NCI-H1105 treated with DMSO at 0.1 percent for 48 hours (cell line): ENCODE measurements at places on chromosomes 1 and 21.

GRCh38 chr1:1325288-1326074, 879 bp downstream of the CPTP start:
- no peak for DNase-seq

DNA sequence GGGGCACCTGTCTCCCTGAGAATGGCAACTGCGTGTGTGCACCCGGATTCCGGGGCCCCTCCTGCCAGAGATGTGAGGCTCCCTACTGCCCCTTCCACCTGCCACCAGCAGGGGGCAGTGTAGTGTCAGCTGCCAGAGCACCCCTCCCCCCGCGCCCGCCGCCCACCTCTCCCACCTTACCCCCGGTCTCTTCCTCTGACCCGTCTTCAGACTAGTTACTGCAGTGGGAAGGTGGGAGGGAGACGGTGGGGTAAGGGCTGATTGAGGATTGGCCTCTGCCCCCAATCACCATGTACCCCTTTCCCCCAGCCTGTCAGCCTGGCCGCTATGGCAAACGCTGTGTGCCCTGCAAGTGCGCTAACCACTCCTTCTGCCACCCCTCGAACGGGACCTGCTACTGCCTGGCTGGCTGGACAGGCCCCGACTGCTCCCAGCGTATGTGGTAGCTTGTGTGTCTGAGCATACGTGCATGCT, 10.1 kb upstream of the LRRC71 start:
- peak; percentile 12 for DNase-seq

GRCh38 chr1:202844935-202845334, 34.2 kb downstream of the PCAT6 start:
- DNase-seq = no peak

DNA sequence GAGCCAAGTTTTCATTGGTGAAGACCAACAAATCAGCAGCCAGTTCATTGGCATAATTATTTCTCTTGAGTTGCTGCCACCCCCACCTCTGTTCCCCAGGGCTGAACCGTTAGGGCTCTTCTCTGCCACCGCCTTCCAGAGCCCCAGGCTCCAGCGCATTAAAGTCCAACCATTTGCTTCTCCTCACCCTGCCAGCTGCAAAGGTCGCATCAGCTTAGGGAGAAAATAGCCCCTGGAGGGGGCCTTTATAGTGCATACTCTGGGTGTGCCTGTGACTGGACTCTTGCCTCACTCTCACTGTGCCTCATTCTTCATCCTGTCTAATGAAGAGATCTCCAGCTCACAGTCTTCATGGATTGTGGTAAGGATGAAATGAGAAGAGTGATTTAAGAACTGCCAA, 50.4 kb downstream of the KDM1A start:
- no peak for DNase-seq

GRCh38 chr1:56511364-56511763, 68.0 kb downstream of the PLPP3 start:
- DNase-seq = no peak

DNA sequence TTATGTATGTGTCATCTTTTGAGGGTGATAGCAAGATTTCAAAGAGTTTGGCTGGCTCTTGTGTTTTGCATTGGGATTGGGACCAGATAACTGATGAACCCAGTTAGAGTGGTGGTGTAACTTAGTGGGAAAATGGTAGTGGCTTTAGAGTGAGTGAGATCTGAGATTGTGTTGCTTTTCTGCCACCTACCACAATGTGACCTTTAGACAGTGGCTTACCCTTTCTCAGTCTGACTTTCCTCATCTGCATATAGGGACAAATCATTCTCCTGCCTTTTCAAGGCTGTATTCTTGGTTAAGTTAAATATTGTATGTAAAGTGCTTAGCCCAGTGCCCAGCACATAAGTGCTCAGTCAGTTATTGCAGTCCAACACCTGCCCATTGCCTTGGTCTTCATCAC, 31.3 kb downstream of the CENPF start:
- no peak for DNase-seq

DNA sequence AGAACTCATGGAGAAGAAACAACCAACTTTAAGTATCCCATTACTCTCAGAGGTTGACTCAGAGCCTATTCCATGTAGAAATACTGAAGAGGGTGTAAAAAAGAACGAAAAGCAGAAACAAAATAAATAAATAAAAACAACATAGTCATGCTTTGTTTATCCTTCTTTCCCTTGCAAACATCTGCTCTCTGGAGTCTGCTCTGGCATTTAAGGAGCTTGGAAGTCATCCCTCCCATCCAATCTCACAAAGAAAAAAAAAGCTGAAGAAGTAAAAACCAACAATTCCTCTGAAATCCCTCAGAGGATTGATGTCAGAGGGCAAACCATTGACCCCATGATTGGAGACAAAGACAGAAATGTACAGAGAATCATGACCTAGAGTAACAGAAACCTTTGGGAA, 302.6 kb upstream of the GREM2 start:
- no peak for DNase-seq

GRCh38 chr1:202167708-202168415, 7.5 kb upstream of the PTPN7 start:
- peak; percentile 48 for DNase-seq

DNA sequence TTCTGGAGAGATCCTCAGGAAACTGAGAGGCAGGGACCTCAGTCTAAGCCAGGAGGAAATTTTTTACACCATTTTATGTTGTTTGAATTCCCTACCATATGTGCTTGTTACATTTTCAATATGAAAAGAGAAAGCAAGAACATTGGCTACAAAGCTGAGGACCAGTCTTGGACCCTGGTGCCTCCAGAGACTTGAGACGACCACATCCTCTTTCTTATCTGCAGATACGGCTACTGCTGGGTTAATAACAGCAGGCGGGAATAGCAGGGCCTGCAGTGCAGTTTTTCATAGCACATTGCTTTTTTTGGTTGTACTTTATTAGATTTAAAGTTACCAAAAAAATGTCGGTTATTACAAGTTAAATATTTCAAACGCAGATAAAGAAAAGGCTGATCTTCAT, 3.9 kb downstream of the KDM4A start:
- no peak for DNase-seq

- no peak for DNase-seq
These were observed 2.5 kb downstream of the PRKACB start for GRCh38 chr1:84146411-84147032.

DNA sequence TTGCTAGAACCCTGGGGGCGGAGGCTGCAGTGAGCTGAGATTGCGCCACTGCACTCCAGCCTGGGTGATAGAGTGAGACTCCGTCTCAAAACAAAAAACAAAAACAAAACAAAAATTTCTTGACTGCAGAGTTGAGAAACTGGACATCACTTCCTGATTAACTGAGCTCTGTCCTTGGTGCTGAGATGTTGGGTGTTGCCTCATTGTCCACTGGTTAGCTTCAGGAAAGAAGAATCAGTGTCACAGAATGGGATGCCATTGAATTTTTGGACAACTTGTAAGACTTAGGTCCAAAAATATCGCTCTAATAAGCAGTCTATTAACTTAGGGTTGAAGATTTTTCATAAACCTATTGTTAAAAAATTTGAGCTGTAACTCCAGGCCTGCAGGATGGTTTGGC, 23.8 kb upstream of the KCNA10 start:
- no peak for DNase-seq

DNA sequence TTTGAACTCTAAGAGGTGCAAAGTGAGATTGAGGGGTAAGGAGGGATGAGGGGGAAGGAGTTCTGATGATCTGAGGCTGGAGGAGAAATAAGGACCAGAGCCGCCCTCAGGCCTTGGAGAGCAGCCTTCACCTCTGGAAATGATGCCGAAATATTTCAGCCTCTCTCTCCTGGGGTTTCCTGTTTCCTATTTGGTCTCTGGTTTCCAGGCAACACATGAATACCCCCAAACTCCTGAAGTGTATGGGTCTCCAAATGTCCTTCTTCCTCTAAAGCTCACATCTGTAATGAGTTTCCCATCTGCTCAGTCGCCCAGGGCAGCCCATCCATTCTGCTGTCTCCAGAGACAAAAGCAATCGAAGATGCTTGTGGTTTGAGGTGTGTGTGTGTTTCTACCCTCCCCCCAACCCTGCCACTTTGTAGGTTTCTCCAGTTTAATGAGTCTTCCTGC, 52.0 kb upstream of the FAM20B start:
- no peak for DNase-seq

GRCh38 chr1:107653765-107654164, 311.2 kb downstream of the VAV3 start:
- no peak for DNase-seq

- DNase-seq = no peak
These were observed 197.4 kb downstream of the LBR start for GRCh38 chr1:225230483-225230882.

DNA sequence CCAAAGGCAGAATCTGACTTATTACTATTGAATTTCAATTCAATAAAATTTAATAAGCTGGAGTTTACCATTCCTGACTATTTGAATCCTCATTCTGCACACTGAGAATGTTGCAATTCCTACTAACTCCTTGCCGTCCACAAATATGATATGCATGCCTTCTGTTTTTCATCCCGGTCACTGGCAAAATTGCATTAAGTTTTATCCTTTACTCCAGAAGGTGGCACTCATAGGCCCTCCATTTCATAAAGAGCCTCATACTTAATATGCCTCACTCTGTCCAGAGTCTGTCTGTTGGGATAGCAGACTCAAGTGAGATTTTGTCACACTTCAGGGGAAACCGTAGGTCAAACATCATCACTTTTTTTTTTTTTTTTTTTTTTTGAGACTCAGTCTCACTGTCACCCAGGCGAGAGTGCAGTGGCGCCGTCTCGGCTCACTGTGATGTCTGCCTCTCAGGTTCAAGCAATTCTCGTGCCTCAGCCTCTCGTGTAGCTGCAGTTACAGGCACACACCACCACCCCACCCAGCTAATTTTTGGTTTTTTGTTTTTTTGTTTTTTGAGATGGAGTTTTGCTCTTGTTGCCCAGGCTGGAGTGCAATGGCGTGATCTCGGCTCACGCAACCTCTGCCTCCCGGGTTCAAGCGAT, 27.3 kb downstream of the F11R start:
- DNase-seq = peak; percentile 27

DNA sequence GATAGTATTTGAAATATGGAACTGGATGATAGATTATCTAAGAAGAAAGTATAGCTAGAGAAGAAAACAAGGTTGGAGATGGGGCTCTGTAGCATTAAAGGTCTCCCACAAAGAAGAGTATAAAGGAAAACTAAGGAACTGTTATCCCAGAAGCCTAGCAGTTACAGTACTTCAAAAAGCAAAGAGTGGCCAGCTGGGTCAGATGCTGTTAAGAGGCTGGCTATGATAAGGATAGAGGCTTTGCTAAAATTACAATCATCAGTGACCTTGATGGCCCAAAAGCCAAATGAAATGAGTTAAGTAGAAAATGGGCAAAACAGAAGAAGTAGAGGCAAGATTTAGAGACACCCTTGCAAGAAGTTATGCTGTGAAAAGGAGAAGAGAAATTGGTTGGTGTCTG, 25.1 kb upstream of the ANGPTL1 start:
- DNase-seq = no peak

- no peak for DNase-seq
These were observed 60.8 kb upstream of the KRTAP19-8 start for GRCh38 chr21:31099122-31099521.

GRCh38 chr1:234725177-234726132, 115.5 kb upstream of the IRF2BP2 start:
- peak; percentile 58 for DNase-seq

- DNase-seq = no peak
These were observed 55.2 kb downstream of the LRRN2 start for GRCh38 chr1:204630132-204630905.

DNA sequence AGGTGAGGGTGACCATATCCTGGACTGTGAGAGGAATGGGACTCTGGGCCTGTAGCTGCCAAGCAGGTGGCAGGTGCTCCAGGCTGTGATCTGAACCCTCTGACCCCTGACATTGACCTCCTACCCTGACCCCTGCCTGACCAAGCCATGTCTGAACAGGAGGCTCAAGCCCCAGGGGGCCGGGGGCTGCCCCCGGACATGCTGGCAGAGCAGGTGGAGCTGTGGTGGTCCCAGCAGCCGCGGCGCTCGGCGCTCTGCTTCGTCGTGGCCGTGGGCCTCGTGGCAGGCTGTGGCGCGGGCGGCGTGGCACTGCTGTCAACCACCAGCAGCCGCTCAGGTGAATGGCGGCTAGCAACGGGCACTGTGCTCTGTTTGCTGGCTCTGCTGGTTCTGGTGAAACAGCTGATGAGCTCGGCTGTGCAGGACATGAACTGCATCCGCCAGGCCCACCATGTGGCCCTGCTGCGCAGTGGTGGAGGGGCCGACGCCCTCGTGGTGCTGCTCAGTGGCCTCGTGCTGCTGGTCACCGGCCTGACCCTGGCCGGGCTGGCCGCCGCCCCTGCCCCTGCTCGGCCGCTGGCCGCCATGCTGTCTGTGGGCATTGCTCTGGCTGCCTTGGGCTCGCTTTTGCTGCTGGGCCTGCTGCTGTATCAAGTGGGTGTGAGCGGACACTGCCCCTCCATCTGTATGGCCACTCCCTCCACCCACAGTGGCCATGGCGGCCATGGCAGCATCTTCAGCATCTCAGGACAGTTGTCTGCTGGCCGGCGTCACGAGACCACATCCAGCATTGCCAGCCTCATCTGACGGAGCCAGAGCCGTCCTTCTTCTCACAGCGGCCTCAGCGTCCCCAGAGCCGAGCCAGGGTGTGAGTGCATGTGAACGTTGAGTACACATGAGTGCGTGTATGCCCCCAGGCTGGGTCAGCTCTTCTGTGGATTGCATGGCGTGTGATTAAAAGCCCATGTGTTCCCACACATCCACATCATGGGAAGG, 3.1 kb downstream of the TMEM125 start:
- DNase-seq = no peak

DNA sequence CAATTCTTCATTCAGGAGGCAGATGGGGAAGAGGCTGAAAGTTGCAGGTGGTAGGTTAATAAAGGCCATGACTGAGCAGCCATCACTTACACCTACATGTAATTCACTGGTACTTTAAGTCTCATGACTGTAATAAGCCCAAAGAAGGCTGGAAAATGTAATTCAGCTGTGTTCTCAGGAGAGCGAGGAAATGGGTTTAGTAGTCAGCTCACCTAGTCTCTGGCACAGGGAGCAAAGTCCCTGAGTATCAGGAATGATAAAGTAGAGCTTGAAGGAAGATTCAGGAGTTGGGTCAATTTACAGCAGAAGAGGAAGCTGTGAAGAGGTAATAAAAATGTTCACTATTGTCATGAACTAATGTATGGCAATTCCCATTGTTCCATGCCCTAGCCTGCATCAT, 393.4 kb upstream of the KAZN start:
- DNase-seq = no peak

DNA sequence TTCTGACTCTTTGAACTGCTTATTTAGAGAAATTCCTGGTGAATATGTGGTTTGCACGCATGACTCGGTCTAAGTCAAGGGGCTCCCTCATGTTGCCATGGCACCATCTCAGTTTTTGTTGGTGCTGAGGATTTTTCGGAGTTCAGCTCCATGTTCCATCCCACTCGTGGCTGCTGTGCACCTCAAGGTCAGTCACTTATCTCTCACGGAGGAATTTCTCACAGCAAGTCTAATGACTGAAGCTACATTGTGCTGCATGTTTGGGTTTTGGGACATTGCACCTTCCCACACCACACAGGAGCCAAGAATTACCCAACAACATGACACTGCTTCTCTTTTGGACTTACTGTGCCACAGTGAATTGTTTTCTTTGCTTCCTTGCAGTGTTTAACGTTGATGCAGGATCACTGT, 269.9 kb downstream of the NCAM2 start:
- DNase-seq = no peak
